ENCODE measurements at places on chromosomes 1 and 21. TPM values are rescaled to one million over a fixed set of nuclear protein-coding genes. Genes with fewer than 3 reads are reported as not detected.

- H3K36me3 ChIP-seq = no peaks in the 10 kb centered on the region
- no peak overlapping the region for H3K4me3 ChIP-seq
- H3K4me1 ChIP-seq = peaks cover 47% of the 10 kb centered on the region
- no peak for DNase-seq
Measured at GRCh38 chr1:1832166-1832565, 53.9 kb upstream of the NADK start.

DNA sequence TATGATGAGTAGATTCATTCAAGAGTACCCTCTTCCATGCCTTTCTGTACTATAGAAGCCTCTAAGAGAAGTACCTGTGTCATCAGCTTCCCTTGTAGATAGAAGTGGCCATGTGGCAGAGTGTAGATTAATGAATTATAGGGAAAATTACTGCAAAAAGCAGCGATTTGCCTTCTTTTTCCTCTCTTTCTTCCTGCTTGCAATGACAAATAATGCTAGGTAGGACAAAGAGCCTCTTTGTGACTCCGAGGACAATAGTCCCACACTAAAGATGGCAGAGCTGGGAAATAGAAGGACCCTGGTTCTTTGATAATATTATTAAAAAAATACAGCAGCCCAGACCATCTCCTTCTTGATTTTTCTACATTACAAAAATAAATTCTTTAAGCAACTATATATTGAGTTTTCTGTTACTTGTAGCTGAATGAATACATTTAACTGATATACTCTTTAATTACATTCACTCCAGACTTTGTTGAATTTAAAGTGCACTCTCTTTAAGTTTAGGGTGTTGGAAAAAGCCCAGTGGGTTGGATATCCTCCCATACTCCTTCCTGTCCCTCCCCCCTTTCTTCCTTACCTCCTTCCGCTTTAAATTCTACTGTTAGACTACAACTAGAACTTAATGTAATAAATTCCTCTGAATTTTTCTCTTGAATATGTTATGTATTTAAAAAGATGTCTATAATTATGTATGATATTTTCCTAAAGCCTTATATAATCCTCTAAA is 198.2 kb upstream of the APP start:
- no peaks in the 10 kb centered on the region for H3K4me1 ChIP-seq
- DNase-seq = no peak
- H3K27me3 ChIP-seq = peaks cover 2% of the 10 kb centered on the region
- H3K36me3 ChIP-seq = no peaks in the 10 kb centered on the region
- H3K27ac ChIP-seq = no peak overlapping the region
- H3K4me3 ChIP-seq = no peak overlapping the region

DNA sequence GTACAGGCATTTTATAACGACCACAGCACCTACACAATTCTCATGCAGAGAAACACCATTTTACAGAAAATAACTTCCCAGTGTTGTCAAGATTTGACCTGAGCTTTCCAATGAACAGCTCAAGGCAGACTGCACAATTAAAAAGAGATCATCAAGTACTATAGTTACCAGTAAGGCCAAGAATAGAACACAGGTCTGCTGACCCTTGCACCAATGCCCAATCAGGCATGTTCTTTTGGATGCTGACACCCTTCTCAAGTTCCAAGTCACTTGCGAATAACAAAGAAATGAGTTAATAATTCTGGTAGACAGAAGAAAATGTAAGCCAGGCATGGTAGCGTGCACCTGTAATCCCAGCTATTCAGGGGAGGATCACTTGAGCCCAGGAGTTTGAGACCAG is 101.9 kb downstream of the SLC45A1 start:
- no peak overlapping the region for H3K27ac ChIP-seq
- H3K36me3 ChIP-seq = no peaks in the 10 kb centered on the region
- H3K4me1 ChIP-seq = peaks cover 21% of the 10 kb centered on the region
- no peak for DNase-seq
- H3K4me3 ChIP-seq = no peak overlapping the region

DNA sequence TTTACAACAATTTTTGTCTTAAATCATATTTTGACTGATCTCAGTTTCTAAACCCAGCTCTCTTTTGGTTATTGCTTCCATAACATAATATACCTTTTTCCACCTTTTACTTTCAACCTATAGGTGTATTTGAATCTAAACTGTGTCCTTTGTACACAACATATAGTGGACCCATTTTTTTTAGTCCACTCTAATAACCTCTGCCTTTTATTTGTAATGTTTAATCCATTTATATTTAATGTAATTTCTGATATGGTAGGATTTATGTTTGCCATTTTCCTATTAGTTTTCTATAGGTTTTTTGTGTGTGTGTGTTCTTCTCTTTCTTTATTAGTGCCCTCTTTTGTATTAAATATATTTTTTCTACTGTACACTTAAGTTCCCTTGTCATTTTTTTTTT is 22.4 kb upstream of the SLAMF1 start:
- H3K27me3 ChIP-seq = no peaks in the 10 kb centered on the region
- H3K27ac ChIP-seq = no peak overlapping the region
- H3K36me3 ChIP-seq = no peaks in the 10 kb centered on the region
- no peak for DNase-seq

DNA sequence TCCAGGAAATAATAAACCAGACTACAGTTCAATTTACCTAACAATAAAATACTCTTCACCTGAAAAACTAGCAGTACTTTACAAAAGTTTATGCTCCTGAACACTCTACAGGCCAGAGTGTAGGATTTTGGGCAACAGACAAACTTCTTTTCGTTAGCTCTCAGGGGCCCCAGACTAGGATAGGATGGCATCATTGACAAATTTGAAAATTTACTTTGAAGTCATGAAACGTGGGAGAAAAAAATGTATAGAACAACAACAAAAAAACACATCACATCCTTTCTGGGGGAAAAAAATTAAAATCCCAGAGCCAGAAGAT is 1.2 kb downstream of the PTP4A2 start:
- peak overlapping the region; percentile 96 for H3K4me3 ChIP-seq
- H3K4me1 ChIP-seq = peaks cover 25% of the 10 kb centered on the region
- peaks cover 3% of the 10 kb centered on the region for H3K27me3 ChIP-seq
- no peaks in the 10 kb centered on the region for H3K36me3 ChIP-seq

GRCh38 chr21:31560479-31560878 is 99.0 kb upstream of the SOD1 start:
- peak overlapping the region; percentile 92 for H3K4me3 ChIP-seq
- H3K4me1 ChIP-seq = peaks cover 5% of the 10 kb centered on the region
- DNase-seq = no peak
- H3K27me3 ChIP-seq = peaks cover 5% of the 10 kb centered on the region
- H3K27ac ChIP-seq = peak overlapping the region; percentile 60
- H3K36me3 ChIP-seq = no peaks in the 10 kb centered on the region

The SFN gene
- 0.42 TPM for total RNA-seq

The NBPF1 gene
- 41.8 TPM for total RNA-seq

The CD1E gene
- not detected for total RNA-seq

- no peak for DNase-seq
- no peaks in the 10 kb centered on the region for H3K27me3 ChIP-seq
- H3K27ac ChIP-seq = no peak overlapping the region
- H3K36me3 ChIP-seq = no peaks in the 10 kb centered on the region
- H3K4me3 ChIP-seq = no peak overlapping the region
- no peaks in the 10 kb centered on the region for H3K4me1 ChIP-seq
Measured at GRCh38 chr21:27827972-27828371, 861.1 kb upstream of the ADAMTS5 start.

The MPL gene
- not detected for total RNA-seq

The CHD5 gene
- 0.96 TPM for total RNA-seq

The LRRC40 gene
- 47.2 TPM for total RNA-seq

- peaks cover 7% of the 10 kb centered on the region for H3K36me3 ChIP-seq
- H3K4me1 ChIP-seq = peaks cover 5% of the 10 kb centered on the region
- DNase-seq = no peak
- H3K27me3 ChIP-seq = peaks cover 9% of the 10 kb centered on the region
- H3K4me3 ChIP-seq = no peak overlapping the region
Measured at GRCh38 chr1:236066828-236067386, 2.0 kb upstream of the NID1 start.

- H3K4me1 ChIP-seq = no peaks in the 10 kb centered on the region
- no peak overlapping the region for H3K27ac ChIP-seq
- H3K36me3 ChIP-seq = peaks cover 9% of the 10 kb centered on the region
- DNase-seq = no peak
Measured at GRCh38 chr21:34331726-34332125, 32.1 kb upstream of the KCNE2 start.

The IGSF9 gene
- 23.4 TPM for total RNA-seq

GRCh38 chr1:52365071-52365745 is 797 bp downstream of the CC2D1B start:
- H3K4me1 ChIP-seq = peaks cover 7% of the 10 kb centered on the region
- H3K27me3 ChIP-seq = peaks cover 13% of the 10 kb centered on the region
- H3K4me3 ChIP-seq = peak overlapping the region; percentile 99
- H3K27ac ChIP-seq = peak overlapping the region; percentile 100
- peak; percentile 36 for DNase-seq

DNA sequence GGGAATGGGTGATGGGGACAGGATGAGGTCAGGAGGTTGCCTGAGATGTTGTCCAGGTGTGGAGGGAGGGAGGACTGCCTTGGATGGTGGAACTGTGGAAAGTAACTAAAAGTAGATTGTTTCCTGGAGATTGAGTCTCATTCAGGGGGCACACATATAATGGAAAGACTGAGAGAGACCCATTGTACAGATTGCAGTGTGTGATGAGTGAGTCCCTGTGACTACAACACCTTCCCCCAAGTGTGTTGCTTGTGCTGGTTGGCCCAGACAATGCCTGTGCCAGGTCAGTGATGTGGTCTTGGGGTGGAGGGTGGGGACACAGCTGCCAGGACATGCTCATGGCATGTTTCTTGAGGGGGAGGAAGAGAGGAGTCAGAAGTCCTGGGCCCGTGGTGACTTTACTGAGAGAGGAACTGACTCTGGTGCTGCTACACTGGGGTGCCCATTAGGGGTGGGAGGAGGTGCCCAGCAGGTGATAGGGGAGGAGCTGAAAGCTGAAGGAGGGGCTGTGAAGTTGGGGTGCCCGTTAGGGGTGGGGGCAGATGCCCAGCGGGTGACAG is 5.2 kb downstream of the SNAP47 start:
- no peak for DNase-seq
- H3K36me3 ChIP-seq = no peaks in the 10 kb centered on the region
- H3K4me1 ChIP-seq = peaks cover 7% of the 10 kb centered on the region
- H3K4me3 ChIP-seq = no peak overlapping the region
- H3K27ac ChIP-seq = no peak overlapping the region

GRCh38 chr1:199394856-199395255 is 632.7 kb upstream of the NR5A2 start:
- H3K27ac ChIP-seq = no peak overlapping the region
- DNase-seq = no peak
- H3K27me3 ChIP-seq = peaks cover 3% of the 10 kb centered on the region
- no peaks in the 10 kb centered on the region for H3K36me3 ChIP-seq

The SELL gene
- total RNA-seq = not detected

DNA sequence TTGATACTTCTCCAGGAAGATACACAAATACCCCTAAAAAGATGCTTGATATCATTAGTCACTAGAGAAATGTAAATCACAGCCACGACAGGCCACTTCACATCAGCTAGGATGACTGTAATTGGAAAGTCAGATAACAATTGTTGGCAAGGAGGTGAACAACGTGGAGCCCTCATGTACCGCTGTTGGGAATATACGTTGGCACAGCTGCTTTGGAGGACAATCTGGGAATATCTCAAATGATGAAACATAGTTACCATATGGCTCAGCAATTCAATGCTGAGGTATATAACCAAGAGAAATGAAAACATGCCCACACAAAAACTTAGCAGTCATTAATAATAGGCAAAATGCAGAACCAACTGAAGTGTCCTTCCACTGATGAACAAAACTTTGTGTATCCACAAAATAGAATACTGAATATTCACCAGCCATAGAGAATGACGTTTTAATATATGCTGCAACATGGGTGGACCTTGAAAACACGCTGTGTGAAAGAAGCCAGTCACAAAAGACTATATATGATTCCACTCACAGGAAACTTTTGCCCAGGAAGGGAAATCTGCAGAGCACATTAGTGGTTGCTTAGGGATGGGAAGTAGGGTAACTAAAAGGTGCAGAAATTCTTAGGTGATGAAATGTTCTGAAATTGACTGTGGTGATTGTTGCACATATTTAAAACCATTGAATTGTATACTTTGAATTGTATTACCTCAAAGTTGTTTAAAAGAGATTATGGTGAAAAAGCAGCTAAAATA is 95.4 kb downstream of the AHCTF1 start:
- no peak for DNase-seq
- no peaks in the 10 kb centered on the region for H3K27me3 ChIP-seq
- H3K4me3 ChIP-seq = no peak overlapping the region
- no peaks in the 10 kb centered on the region for H3K36me3 ChIP-seq

The S100A7A gene
- not detected for total RNA-seq

DNA sequence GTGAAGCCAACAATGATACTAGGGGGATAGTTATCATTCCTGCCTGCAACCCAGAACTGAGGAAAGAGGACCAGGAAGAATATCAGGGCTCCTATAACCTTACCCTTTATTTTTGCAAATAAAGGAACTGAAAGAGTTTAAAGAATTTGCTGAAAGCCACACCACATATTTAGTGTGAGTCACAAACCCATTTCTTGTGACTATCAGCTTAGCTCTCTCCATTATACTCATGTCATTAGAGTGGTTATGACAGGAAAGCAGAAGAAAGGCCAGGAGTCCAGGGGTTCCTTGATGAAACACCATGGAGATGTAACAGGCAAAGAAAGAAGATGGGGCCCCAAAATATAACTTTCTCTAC is 141.1 kb upstream of the SAMSN1 start:
- H3K4me1 ChIP-seq = peaks cover 17% of the 10 kb centered on the region
- H3K27me3 ChIP-seq = peaks cover 4% of the 10 kb centered on the region
- H3K4me3 ChIP-seq = no peak overlapping the region
- DNase-seq = no peak
- peaks cover 4% of the 10 kb centered on the region for H3K36me3 ChIP-seq
- H3K27ac ChIP-seq = no peak overlapping the region

GRCh38 chr21:35386491-35387079 is 337.5 kb upstream of the RUNX1 start:
- no peaks in the 10 kb centered on the region for H3K36me3 ChIP-seq
- no peaks in the 10 kb centered on the region for H3K4me1 ChIP-seq
- DNase-seq = no peak
- no peaks in the 10 kb centered on the region for H3K27me3 ChIP-seq

The ITLN2 gene
- total RNA-seq = not detected

DNA sequence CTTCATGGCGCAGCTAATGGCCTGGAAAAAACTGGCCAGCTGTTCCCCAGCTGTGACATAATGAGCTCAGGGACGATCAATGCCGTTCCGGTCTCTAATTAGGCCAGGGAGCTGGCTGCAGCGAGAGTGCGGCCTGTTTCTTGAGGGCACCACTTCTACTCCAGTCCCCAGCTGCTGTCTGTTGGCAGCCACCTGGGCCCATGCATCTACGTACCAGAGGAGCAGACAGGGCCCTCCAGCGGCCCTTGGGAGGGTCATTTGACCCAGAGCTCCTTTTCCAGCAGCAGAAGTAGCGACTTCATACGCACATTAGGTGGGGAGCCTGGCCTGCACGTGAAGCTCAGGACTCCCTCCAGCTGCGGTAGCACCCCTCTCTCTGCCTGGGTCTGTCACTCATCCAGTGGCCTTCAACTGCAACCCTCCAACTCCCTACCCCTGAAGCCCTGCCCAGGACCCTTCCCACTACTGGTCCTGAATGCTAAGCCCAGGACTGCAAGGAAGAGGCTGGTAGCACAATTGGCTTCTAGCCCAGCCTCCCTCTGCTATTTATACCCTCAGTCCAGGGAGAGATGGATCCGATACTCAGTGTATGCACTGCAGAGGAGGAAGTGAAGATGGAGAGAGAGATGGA is 9.1 kb upstream of the GPR61 start:
- peaks cover 37% of the 10 kb centered on the region for H3K27me3 ChIP-seq
- peak; percentile 93 for DNase-seq
- H3K36me3 ChIP-seq = no peaks in the 10 kb centered on the region
- H3K4me3 ChIP-seq = peak overlapping the region; percentile 69
- H3K27ac ChIP-seq = peak overlapping the region; percentile 97
- peaks cover 65% of the 10 kb centered on the region for H3K4me1 ChIP-seq

The TNNI3K gene
- total RNA-seq = not detected

All from glutamatergic neuron (in vitro differentiated cells).